ENCODE measurements at places on chromosomes 7 and 10.
A peak's percentile ranks its signal among the peaks of the same experiment; 100 is the strongest.

DNA sequence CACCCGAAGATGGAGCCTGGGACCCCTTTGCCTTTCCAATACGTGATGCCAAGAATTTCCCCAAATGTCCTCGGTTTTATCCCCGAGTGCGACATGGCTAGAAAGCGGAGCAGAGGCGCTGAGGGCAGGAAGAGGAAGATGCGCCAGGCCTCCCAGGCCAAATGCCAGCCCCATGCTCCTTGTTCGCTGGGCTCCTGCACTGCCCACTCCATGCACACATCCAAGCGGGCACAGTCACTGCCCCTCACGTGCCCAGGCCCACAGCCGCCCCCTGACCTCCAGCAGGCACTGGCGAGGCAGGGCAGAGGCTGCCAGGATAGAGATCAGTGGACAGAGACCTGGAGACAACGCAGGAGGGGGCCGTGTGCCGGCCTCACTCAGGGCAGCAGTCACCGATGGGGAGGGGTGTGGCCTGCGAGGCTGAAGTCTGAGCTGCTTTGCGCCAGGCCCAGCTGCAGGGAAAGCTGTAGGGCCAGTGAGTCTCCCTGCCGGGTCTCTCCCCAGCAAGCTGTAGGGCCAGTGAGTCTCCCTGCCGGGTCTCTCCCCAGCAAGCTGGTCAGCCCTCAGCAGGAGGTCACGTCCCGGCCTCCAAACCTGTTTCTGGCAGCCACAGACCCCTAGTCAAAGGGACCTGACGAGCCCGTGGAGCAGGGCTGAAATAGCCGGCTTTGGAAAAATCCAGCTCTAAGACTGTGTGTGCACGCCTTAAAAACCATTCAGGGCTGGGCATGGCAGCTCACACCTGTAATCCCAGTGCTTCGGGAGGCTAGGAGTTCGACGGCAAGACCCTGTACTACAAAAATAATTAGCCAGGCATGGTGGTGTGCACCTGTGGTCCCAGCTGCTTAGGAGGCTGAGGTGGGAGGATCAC, 100.6 kb upstream of the DIP2C start:
- no peak for DNase-seq
- H3K36me3 ChIP-seq = peaks cover 7% of the 10 kb centered on the region
- H3K4me3 ChIP-seq = no peak overlapping the region
- peaks cover 20% of the 10 kb centered on the region for H3K4me1 ChIP-seq
- H3K27ac ChIP-seq = no peak overlapping the region
- peaks cover 6% of the 10 kb centered on the region for H3K27me3 ChIP-seq

DNA sequence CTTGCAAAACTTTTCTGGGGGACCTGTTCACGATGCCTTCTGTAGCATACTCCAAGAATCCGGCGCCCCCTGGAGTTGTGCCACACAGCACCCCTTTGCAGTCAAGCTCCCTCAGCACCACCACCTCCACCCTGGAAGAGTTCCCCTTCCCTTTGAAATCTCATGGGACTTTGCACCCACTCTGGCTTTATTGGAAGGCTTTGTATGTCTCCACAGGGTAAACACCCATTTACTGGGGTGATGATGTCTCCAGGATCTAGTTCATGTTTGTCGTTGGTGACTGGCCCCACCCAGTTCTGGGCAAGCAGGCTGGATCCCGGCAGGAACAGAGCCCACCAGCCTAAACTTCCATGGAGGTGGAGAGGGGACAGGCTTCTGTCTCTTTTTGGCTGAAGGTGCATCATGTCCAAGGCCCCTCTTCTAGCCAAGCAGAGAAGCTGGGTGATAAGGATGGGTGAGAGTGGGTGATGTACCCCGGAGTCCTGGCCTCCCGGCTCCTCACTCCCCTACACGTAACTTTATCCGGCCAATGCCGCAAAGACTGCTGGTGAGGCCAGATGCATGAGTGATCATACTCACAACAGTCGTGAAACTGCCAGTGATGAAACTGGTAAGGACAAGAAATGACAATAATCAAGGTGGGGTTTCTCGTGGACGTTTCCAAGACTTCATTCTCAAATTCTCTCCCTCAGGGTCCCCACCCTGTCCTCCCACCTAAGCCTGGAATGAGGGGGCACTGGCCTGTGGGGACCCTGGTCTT, 695 bp upstream of the CLDN4 start:
- H3K36me3 ChIP-seq = no peaks in the 10 kb centered on the region
- peaks cover 5% of the 10 kb centered on the region for H3K27me3 ChIP-seq
- H3K4me1 ChIP-seq = peaks cover 40% of the 10 kb centered on the region
- no peak for DNase-seq

- no peak for DNase-seq
- H3K27me3 ChIP-seq = no peaks in the 10 kb centered on the region
- no peak overlapping the region for H3K27ac ChIP-seq
- no peak overlapping the region for H3K4me3 ChIP-seq
Measured at GRCh38 chr7:7703427-7703826, 15.0 kb downstream of the RPA3 start.

DNA sequence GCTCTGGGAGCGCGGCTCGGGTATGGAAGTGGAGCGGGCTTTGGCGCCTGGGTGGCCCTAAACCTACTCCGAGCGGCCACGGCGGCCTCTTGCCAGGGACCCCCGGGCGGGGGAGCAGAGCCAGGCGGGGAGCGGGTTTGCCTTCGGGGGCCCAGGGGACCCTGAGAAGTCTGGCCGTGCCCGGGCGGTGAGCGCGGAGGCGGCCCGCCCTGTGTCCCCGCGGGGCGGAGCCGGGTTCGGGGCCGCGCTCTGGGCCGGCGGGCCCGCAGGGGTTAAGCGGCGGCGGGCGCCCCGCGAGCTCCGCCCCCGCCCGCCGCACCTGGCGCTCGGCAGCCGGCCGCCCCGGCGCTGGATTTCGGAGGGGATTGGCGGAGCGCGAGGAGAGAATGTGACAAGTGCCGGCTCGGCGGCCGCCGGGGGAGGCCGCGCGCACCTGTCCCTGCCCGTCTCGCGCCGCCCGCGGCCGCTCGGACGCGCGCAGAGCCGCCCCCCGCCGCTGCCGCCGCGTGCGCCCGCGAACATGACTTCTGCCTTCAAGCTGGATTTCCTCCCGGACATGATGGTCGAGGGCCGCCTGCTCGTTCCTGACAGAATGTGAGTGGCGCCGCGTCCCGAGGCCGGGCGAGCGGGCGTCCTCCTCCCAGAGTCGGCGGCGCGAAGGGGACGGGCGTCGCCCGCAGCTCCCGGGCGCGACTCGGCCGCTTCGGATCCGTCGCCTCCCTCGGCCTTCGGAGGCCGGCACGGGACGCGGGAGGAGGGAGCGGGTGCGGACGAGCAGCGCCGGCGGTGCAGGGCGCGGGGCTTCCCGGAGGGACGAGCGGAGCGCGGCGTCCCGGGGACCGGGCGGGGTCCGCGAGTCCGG, at the start of gene CELF2:
Gene CELF2 (plus strand): TSS at position 303 of the 862 bp plus-strand sequence. CDS start 218 bp downstream, at position 521.
- H3K27ac ChIP-seq = no peak within 1 kb of the TSS
- H3K27me3 ChIP-seq = peaks cover 7% of the 10 kb centered on the region
- no peaks in the 10 kb centered on the region for H3K4me1 ChIP-seq
- H3K36me3 ChIP-seq = no peaks in the 10 kb centered on the region
- H3K4me3 ChIP-seq = no peak within 1 kb of the TSS
- DNase-seq = no peak

GRCh38 chr7:123865517-123866117, 20.6 kb downstream of the HYAL4 start:
- no peak overlapping the region for H3K27ac ChIP-seq
- H3K36me3 ChIP-seq = no peaks in the 10 kb centered on the region
- H3K4me1 ChIP-seq = no peaks in the 10 kb centered on the region

GRCh38 chr10:70562036-70562755, 40.3 kb downstream of the PRF1 start:
- peaks cover 11% of the 10 kb centered on the region for H3K4me1 ChIP-seq
- DNase-seq = no peak
- no peak overlapping the region for H3K27ac ChIP-seq
- peaks cover 51% of the 10 kb centered on the region for H3K27me3 ChIP-seq
- no peak overlapping the region for H3K4me3 ChIP-seq

DNA sequence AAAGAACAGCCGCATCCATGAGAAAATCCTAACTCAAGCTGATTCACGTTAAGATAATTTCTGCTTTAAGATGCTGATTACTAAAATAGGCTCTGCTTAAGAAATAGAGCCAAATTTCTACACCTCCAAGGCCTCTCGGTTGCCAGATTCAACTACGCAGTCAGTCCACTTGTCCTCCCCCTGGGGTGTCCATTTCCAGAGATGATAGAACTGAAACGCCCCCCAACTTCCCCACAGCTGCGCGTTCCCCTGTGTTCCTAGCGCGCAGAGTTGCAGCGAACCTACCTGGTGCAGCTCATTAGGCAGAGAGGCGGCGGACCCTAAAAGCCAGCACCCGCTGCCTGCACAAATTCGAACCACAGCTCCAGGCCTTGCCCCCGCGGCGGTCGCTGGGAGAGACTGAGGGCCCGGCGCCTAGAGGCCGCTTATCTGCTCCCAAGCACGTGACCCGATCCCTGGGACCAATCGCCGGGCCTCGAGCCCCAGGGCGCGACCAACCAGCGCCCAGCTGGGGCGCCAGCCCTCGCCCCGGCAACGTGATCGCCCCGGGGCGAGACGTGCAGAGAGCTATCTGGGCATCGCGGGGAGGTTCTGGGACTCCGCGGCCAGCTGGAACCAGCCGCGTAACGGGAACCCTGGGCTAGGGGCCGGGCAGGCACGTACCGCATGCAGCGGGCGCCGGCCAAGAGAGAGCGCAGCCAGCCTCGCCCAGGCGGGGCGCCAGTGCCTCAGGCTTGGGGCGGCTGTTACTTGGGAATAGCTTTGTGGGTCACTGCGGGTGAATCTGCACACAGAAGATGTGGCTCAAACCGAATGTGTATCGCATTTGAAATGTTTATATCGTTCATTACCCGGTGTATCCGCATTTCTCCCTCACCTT, at the start of gene PPP1R3C:
Gene PPP1R3C (minus strand): TSS at position 401 of the 880 bp plus-strand sequence. CDS start 102 bp downstream, at position 299.
- H3K4me1 ChIP-seq = peaks cover 77% of the 10 kb centered on the region
- peak within 1 kb of the TSS; percentile 91 for H3K27ac ChIP-seq
- peak within 1 kb of the TSS; percentile 97 for H3K4me3 ChIP-seq
- H3K36me3 ChIP-seq = peaks cover 41% of the 10 kb centered on the region

DNA sequence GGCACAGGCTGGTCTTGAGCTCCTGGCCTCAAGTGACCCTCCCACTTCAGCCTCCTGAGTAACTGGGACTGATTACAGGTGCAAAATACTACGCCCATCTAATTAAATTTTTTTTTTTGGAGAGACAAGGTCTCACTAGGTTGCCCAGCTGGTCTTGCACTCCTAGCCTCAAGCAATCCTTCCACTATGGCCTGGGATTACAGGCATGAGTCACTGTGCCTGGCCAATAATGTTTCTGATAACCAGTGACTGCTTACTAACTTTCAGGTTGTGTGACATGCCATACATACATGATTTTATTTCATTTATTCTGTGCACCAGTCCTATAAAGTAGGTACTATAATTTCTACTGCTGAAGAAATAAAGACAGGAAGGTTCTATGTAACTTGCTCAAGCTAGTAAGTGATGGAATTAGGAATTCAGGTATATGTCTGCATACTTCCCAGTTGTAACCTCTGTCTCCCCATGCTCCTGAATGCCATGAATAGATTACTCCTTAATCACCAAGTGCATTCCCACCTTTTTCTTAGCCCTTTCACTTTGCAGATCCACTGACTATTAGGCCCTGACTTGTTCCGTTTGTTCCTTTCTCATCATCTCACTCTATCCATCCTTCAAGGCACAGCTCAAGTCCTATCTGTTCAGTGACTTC, 28.1 kb downstream of the MCU start:
- H3K36me3 ChIP-seq = peaks cover 25% of the 10 kb centered on the region
- H3K27ac ChIP-seq = no peak overlapping the region
- no peak overlapping the region for H3K4me3 ChIP-seq
- DNase-seq = no peak

DNA sequence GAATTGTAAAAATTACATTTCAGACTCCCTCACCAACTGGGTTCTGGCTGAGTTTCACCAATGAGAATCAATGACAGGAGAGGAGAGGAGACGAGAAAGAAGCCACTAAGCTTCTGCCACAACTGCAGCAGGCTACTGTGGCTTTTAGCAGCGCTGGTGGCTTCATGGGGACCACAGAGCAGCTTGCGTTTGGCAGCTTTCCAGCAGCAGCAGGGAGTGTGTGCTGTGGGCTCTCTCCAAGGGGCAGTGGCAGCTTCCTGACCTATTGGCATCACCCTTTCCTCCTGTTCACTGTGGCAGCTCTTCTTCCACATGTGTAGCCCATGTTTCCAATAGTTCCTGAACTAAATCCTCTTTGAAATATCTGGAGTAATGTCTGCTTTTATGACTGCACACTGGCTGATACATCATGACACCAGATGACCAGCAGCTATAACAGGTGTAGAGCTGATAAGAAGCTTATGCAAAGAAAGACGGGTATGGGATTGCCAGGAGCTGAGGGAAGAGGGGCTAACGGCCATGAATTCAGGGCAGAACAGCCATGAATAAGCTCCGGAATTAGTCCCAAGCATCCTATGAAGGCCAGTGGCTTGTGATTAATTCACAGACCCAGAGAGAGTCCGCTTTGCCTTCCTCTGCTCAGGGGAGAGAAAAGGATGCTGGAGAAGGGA, 46.8 kb downstream of the KCNH2 start:
- no peaks in the 10 kb centered on the region for H3K36me3 ChIP-seq
- no peaks in the 10 kb centered on the region for H3K4me1 ChIP-seq
- no peak overlapping the region for H3K4me3 ChIP-seq
- H3K27ac ChIP-seq = no peak overlapping the region
- H3K27me3 ChIP-seq = peaks cover 24% of the 10 kb centered on the region
- no peak for DNase-seq

GRCh38 chr10:115945701-115946445, 327.1 kb downstream of the GFRA1 start:
- peaks cover 13% of the 10 kb centered on the region for H3K36me3 ChIP-seq
- peaks cover 90% of the 10 kb centered on the region for H3K4me1 ChIP-seq
- no peak for DNase-seq
- H3K27ac ChIP-seq = peak overlapping the region; percentile 75
- H3K4me3 ChIP-seq = peak overlapping the region; percentile 40
- H3K27me3 ChIP-seq = no peaks in the 10 kb centered on the region

DNA sequence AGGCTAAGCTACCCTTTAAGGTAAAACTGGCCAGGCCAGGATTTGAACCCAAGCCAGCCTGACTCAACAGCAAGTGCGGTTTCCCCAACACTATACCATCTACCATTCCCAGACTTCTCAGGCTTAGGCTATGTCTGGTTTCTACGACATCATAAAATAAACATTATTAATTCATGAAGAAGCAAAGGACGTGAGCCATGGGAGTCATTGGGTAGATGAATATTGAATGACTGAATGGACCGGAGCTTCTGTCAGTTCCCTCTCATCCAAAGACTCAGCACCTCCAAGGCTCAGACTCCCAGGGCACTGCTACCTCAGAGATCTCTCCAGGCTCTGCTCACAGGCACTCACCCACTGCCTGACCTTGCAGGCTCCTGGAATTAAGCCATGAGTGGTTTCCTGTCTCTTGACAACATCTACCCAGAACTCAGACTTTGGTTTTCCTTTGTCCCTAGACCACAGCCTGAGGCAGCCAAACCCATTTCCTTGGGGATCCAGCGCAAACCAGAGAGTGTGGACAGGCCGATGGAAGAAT, 64.6 kb upstream of the STEAP1B start:
- H3K4me3 ChIP-seq = peak overlapping the region; percentile 76
- H3K36me3 ChIP-seq = peaks cover 13% of the 10 kb centered on the region
- peaks cover 96% of the 10 kb centered on the region for H3K4me1 ChIP-seq

DNA sequence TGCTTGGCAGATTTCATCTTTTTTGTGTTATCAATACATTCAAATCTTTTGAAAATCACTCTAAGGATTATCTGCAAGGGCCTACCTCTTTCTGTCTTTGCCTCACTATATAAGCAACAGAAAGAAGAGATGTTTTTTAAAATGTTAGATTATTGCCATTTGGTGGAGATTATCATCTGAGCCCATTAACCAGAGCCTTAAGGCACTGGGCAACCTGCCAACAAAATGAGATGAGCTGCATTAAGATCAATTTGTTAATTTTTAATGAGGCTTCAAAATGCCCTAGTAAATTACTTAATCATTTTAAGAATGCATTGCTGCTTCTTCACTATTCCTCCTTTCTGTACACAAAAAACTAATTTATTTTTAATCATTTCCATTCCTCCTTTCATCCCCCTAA, 314.1 kb downstream of the SNX13 start:
- H3K4me3 ChIP-seq = peak overlapping the region; percentile 78
- H3K27me3 ChIP-seq = no peaks in the 10 kb centered on the region
- peaks cover 59% of the 10 kb centered on the region for H3K4me1 ChIP-seq
- peak overlapping the region; percentile 85 for H3K27ac ChIP-seq
- H3K36me3 ChIP-seq = no peaks in the 10 kb centered on the region

Measured in HFFc6 (cell line).